K562 (cell line): ENCODE measurements at places on chromosomes 5 and 9. TPM values are rescaled to one million over a fixed set of nuclear protein-coding genes. Genes with fewer than 3 reads are reported as not detected.

DNA sequence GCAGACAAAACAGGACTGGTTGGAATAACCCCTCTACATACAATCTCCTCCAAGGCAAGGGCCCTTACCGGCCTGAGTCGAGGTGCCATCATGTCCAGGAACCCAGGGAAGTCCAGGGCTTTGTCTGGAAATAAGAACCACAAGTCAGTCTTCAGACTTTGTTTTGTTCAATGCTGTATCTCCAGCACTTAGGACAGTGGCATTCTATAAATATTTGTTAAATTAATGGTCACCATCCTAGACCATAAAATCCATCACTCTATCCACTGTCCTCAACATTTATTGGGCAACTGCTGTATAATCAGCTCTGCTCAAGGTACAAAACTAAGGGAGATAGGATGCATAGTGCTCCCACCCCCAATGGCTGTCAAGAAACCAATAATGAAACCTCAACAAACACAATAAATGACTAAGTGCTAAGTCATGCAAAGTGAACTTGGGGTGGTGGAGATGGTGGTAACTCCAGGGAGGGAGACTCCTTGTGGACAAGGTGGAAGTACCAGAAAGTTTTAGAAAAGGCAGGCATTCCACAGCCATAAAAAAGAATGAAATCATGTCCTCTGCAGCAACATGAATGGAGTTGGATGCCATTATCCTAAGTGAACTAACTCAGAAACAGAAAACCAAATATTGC lies 5.0 kb downstream of the RELL2 start:
- no peak overlapping the region for H3K4me3 ChIP-seq
- DNase-seq = peak; percentile 62

HAPLN1 gene
- total RNA-seq = not detected in 2 replicates

GRCh38 chr5:139523635-139524445 lies 37.3 kb upstream of the UBE2D2 start:
- no peak overlapping the region for H3K27ac ChIP-seq
- peaks cover 6% of the 10 kb centered on the region for H3K4me1 ChIP-seq
- no peaks in the 10 kb centered on the region for H3K36me3 ChIP-seq
- H3K27me3 ChIP-seq = no peaks in the 10 kb centered on the region
- H3K4me3 ChIP-seq = no peak overlapping the region

DNA sequence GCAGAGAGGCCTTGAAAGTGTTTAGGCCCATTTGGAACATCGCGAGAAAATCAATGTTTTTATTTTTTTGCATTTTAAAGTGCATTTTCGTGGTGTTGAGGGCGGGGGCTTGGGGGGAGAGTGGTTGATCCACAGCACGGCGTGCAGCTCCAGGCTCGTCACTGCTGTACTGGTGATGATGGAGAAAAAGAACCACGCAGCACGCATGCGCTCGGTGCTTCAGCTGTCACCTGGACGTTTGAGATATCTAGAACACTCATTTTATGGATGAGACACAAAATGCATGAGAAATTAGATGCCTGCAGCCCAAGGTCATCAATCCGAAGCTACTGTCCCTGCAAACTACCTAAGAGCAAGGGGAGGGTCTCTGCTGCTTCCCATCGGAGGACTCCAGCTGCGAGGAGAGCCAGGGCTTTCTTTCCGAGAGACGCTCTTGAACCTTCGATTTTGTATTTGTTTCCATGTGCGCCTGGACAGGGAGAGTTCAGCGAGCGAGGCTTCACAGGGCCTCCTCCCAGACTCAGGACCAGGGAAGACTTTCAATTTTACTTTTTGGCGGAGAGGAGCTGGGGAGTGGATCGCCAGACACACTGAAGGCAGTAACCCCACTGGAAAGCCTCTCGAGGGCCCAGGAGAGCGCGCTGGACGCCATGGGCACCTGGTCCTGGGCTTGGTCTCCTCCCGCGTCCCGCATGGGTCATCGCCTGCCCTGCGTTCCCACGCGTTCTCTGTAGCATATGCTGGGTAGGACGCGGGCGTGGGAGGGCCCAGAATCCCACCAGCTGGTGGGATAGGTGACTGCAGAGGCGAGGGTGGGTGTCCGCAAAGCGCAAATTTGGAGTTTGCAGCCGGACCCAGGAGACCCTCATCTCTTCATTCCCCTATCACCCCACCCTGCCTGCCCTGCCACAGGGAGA lies 2.5 kb downstream of the DMRT2 start:
- H3K36me3 ChIP-seq = no peaks in the 10 kb centered on the region
- H3K4me3 ChIP-seq = no peak overlapping the region
- H3K27me3 ChIP-seq = no peaks in the 10 kb centered on the region; the same call in 1 of the 3 replicates
- H3K4me1 ChIP-seq = no peaks in the 10 kb centered on the region
- DNase-seq = no peak

GRCh38 chr9:96222132-96222531 lies 79.8 kb downstream of the HSD17B3 start:
- peak; percentile 41 for DNase-seq
- no peaks in the 10 kb centered on the region; the same call in 2 of the 3 replicates for H3K27me3 ChIP-seq
- peaks cover 20% of the 10 kb centered on the region for H3K4me1 ChIP-seq

GRCh38 chr5:54455413-54456157 lies at the start of gene HSPB3:
TSS of gene HSPB3 (plus strand) at chr5:54455699. CDS start at chr5:54455790, 91 bp downstream.
- no peak within 1 kb of the TSS for H3K4me3 ChIP-seq
- H3K27me3 ChIP-seq = no peaks in the 10 kb centered on the region
- H3K27ac ChIP-seq = no peak within 1 kb of the TSS
- H3K36me3 ChIP-seq = no peaks in the 10 kb centered on the region

TEX48 gene
- total RNA-seq = not detected in 2 replicates

CNTLN gene
- total RNA-seq = 0.04 TPM in 1 of 2 replicates, not detected in the other

GRCh38 chr5:132134384-132134783 lies 60.8 kb downstream of the CSF2 start:
- no peak for DNase-seq
- no peaks in the 10 kb centered on the region for H3K27me3 ChIP-seq
- H3K27ac ChIP-seq = no peak overlapping the region
- H3K4me1 ChIP-seq = no peaks in the 10 kb centered on the region

DNA sequence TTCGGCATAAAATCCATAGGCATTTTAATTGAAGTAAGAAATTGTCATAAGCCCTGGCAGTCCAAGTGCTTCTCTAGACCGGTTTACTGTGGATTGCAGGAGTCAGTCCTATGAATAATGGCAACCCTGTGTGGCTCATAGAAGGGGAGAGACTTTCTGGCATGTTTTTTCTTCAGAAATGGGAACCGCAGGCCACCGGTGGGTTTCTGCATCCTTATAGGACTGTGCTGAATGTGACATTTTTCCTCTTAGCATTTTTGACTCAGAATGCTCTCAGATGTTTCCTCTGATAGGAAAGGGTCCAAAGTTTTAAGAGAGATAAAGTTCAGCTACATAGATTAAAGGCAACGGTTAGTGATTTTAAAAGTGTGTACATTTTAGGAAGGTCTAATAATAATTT lies 6.3 kb downstream of the DAPK1 start:
- H3K36me3 ChIP-seq = peaks cover 53% of the 10 kb centered on the region; the same call in 2 of the 3 replicates
- no peaks in the 10 kb centered on the region for H3K27me3 ChIP-seq
- H3K4me3 ChIP-seq = no peak overlapping the region
- no peak overlapping the region for H3K27ac ChIP-seq
- DNase-seq = no peak
